ENCODE measurements at places on chromosomes 4 and X.

- no peak for DNase-seq
Observed at GRCh38 chr4:185566972-185567371, 31.7 kb upstream of the PDLIM3 start.

GRCh38 chr4:56665781-56666180 is 15.3 kb downstream of the HOPX start:
- no peak for DNase-seq

GRCh38 chr4:188190461-188190860 is 51.2 kb downstream of the TRIML1 start:
- no peak for DNase-seq

GRCh38 chr4:15469402-15470127 is at the start of gene CC2D2A:
Gene CC2D2A, plus strand, starts transcription at chr4:15469882. Its CDS starts 6,051 bp downstream, at chr4:15475933.
- DNase-seq, result no peak

- no peak for DNase-seq
Observed at GRCh38 chrX:43836435-43837184, 45.6 kb downstream of the MAOB start.

- no peak for DNase-seq
Observed at GRCh38 chr4:91114386-91114785, 987.2 kb downstream of the CCSER1 start.

- no peak for DNase-seq
Observed at GRCh38 chr4:71026086-71026485, 32.6 kb downstream of the DCK start.

DNA sequence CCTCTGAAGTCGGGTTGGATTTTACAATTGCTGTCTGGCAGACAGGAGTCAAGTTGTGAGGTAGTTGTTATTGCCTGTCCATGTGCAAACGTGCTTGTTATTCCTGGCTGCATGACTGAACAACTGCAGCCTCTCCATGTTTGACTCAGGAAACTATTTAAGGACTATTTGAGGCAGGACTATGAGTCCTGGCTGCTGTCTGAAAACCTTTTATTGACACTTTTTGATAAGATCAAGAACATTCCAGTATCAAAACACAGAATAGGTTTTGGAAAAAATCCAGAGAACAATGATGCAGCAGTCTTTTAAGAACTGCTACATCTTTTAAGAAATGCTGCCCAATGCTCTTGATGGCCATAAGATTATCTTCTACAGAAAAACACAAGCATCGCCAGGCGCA is 10.0 kb upstream of the SPRY1 start:
- DNase-seq, result no peak

- no peak for DNase-seq
Observed at GRCh38 chrX:118751950-118752783, 24.8 kb downstream of the IL13RA1 start.

- no peak for DNase-seq
Observed at GRCh38 chrX:121298499-121298898, 251.1 kb downstream of the GLUD2 start.

DNA sequence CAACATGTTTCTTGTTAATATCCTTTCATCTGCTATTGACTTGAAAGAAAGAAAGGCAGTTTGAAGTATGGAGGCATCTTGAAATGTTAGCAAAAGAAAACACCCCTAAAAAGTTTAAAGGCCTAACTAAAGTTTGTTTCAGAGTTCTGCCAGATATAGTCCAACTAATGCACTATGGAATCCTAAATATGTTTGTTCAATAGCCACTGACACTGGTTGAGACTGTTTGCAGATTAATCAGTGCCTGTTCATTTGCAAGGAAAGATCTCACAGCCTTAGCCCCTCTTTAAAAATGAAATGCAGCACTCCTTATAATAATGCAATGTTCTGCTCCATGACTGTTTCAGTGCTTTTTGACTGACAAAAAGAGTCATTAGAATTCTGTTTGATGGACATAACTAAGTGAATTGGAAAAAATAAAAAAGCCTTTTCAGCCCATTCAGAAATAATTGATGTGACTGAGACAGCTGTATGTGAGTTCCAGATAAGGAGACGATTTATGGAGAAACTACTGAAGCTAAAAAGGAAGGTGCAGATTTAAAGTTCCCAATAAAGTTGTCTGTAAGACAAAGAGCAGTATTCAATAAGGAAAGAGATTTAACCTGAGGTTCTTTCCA is 192.0 kb downstream of the PCDH7 start:
- DNase-seq, result no peak

DNA sequence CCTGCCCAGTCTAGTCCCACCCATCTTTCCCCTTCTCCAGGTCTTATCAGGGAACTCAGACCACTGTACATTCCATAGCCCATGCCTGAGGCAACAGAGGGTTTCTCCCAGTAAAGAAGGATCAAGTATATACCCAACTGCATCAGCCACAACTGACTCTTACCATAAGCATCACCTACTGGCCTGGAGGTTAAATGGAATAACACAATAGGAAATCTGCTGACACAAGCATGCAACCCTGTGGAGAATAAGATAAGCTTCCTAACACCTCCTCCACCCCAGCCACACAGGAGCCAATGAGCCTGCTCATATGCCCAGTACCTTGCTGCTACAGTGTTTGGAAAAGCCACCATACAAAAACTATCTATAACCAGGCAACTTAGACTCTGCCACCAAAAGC is 34.6 kb upstream of the PLK4 start:
- DNase-seq, result no peak

DNA sequence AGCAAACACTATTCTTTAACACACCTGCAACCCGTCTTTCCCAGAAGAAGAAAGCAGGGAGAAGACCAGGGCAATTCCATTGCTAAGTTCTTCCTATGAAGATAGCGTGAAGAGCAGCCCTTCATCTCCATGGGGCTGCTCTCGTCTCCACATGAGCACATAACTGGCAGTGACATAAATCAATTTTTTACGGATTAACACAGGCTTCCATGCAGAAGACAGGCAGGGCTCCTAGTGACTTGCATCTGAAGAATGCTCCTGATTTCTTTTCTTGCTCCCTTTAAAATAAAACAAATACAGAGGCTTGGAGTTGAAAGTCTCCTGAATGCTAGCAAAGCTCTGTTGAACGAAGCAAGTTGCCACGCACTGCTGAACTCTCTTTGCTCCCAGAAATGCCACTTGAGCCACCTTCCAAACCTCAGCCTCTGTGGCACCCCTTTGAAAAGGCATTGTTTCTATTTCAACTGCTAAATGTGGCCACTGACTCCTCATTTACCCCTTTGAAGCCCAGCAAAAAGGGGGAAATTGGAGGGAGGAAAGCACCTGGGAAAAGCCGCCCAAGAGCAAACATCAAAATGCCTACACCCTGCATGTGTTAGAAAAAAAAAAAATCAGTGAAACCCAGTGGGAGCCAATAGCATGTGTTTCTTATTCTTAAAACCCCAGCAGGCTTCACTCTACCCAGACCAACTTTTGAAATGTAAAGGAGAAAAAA is 383.7 kb downstream of the IDS start:
- no peak for DNase-seq

DNA sequence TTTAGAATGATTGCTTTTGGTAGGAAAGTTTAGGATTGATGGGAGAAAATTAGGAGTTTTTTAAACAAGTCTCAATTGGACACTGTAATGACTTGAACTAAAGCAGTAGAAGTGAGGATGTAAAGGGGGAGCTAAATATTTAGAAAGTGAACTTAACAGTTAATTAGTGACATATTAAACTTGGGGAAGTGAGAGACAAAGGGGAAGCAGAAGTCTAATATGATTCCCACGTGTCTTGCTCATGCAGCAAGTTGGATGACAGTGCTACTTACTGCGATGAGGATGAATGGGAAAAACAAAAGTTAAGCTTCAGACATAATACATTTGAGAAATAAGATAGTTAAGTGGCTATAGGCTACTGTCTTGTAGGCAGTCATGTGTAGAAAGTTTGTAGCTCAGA is 110.4 kb downstream of the RPA4 start:
- no peak for DNase-seq

- DNase-seq, result no peak
Observed at GRCh38 chr4:20678400-20678799, 21.9 kb upstream of the PACRGL start.

All from osteocyte (in vitro differentiated cells).